AML-193 (cell line): ENCODE measurements at places on chromosomes 2 and 18.

- DNase-seq: peak; percentile 48
Observed at GRCh38 chr2:199739413-199740110, 111.4 kb downstream of the FTCDNL1 start.

DNA sequence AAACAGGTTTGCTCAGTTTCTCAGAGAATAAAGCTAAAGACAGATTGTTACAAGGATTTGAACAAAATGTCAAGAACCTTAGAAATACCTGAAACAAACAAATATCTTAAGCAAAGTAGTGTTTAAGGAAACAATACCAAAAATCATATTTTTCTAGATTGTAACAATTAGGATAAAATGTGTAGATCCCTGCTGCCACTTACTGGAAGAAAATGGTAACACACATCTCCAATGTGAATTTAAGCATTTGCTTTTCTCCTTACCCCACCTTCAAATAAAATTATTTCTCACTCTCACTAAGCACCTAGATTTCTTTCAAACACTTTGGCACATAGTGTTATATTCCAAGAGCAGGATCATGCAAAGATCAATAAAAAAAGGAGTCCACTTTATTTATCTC, 34.9 kb downstream of the SUCLG1 start:
- no peak for DNase-seq

GRCh38 chr2:119469661-119470297, 38.1 kb downstream of the TMEM37 start:
- no peak for DNase-seq

GRCh38 chr2:215460682-215461382, 25.0 kb upstream of the FN1 start:
- DNase-seq: no peak

DNA sequence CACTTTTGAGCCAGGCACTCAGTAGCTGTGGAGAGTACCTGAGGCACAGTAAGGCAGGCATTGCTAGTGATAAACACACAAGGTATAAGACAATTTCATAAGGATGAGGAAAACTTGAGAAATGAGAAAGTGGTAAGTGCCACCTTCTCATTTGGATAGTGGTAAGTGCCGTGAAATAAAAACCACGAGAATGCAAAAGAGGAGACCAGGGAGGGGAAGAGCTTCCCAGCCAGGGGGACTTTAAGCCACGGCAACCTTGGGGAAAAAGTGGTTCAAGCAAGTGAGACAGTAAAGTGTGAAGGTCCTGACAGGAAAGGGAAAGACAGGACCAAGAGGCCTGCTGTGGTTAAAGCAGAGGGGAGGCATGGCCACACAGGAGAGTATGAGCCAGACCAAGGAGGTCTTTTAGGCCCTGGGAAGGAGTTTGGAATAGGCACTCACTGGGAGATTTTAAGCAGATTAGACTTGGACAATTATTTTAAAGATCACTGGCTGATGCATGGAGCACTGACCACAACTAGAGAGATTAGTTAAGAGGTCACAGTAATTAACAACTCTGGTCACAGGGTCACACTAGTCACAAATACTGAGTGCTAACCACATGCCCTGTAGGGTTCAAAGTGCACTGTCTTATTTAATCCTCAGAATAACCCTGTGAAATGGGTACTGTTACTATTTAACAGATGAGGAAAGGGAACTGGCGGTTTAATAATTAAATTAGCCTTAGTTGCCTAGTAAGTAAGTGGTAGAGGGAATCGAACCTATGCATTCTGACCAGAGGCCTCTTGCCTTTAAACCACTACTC, 50.1 kb downstream of the THOC1 start:
- no peak for DNase-seq

- DNase-seq: no peak
Observed at GRCh38 chr2:238339814-238340213, 19.5 kb downstream of the TRAF3IP1 start.

DNA sequence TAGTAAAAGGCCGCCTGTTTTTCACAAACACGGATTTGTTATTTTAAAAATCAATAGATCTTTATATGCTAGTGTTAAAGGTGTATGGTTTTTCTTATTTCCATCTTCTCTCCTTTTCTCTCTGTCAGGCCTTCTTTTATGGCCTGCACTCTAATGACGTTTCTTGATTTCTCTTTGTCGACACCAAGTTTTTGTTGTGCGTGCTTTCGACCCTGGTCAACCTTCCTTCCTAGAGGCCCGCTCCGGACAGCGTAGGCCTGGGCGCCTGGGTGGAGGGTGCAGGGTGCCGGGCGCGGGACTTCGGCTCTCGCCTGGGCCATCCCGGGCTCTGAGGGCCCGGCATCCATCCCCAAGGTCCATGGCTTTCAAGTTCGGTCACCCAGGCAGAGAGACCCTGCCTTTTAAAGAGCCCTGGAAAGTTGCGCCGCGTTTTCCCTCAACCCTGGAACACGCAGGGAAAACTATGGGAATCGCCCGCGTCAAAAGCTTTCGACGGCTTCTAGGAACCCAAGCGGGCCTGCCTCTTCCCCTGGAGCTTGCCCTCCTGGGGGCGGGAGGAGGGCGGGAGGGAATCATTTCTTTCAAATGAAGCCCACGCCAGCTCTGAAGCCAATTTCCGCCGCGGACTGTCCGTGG, 4.1 kb upstream of the SATB2 start:
- DNase-seq: no peak

GRCh38 chr2:216871333-216871934, 11.6 kb upstream of the TNP1 start:
- DNase-seq: no peak

- no peak for DNase-seq
Observed at GRCh38 chr2:82155469-82155868, 1850.9 kb upstream of the LRRTM1 start.

- no peak for DNase-seq
Observed at GRCh38 chr2:202541137-202541536, 93.6 kb upstream of the FAM117B start.

GRCh38 chr2:144596073-144596871, 76.4 kb upstream of the ZEB2 start:
- DNase-seq: no peak

GRCh38 chr2:160582081-160582480, 88.5 kb upstream of the RBMS1 start:
- DNase-seq: no peak

DNA sequence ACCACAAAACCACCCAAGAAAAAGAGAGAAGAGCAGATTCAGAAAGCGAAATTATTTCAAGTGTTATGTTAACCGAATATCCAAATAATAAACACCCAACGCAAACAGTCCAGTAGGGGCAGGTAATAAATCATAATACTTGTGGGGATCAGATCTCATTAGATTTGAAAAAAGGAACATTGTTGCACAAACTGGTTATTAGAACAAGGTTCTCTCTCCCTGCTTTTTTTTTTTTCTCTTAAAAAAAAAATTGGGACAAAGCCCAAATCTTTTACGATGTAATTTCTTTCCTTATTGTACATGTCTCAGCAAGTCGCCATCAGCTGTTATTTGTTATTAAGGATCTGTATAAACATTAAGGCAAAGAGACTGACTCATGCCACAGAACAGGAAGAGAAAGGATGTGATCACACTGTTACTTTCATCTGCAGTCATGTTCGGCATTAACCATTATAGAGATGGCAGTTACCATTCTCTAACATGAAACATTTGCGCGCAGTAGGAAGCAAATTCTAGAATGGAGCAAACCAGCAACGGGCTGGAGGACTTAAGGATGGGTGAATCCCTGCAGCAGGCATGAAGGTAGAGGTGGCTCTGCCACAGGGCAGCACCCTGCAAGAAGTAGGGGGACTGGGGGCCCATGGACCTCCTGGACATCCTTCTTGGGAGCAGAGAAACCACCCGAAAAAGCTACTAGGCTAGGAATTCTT, 42.0 kb downstream of the EPHA4 start:
- no peak for DNase-seq

- no peak for DNase-seq
Observed at GRCh38 chr2:63834401-63834800, 7.3 kb upstream of the UGP2 start.

DNA sequence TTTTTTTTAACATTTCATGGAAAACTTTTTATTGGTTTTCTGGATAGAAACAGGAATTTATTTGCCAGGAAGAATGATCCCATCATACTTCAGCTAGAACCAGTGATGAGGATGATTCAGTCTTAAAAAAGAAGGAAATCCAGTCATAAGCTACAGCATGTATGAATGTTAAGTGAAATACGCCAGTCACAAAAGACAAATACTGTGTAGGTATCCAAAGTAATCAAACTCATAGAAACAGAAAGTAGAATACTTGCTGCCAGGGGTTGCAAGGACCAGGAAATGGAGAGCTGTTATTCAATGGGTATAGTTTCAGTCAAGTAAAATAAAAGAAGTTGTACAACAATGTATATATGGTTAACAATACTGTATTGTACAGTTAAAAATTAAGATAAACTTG, 21.3 kb downstream of the PSME4 start:
- DNase-seq: no peak

GRCh38 chr2:99651930-99652670, 162.3 kb upstream of the REV1 start:
- no peak for DNase-seq

GRCh38 chr2:206614811-206615210, 27.5 kb upstream of the FAM237A start:
- DNase-seq: no peak

- no peak for DNase-seq
Observed at GRCh38 chr18:69871363-69871762, 76.3 kb downstream of the CD226 start.

DNA sequence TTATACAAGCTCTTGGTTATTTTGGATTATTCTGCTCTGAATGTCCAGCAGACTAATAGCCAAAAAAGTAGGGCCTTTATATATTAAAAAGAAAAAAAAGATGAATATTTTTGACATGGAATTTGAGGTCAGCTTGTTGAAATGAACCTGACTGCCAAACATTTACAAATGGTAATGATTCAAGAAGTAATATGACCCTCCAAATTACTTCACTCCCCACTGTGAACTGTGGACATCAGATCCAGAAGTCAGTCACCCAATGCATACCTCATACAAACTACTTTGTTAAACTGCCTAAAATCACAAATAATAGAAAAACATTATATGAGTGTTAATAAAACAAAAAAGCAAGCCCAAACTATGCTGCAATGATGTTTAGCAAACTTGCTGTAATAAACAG, 10.0 kb downstream of the EPG5 start:
- no peak for DNase-seq

GRCh38 chr2:85215448-85216401, 82.5 kb downstream of the TCF7L1 start:
- no peak for DNase-seq

DNA sequence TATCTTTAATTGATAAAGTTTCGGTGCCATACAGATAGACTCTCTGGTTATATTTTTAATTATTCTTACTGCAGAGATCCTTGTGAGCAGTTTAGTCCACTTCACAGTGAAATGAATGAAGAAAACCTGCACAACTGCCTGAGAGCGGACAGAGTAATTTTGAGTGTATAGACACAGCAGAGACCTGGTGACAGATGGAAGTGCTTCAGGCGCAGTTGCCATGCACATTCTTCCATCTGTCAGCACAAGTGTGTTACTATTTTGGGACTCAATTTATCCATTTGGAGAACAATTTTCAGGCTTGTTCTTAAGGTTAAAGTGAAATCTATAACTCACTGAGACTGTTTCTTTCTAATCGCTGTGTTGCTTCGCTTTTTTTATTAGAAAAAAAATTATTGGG, 147.8 kb upstream of the SPHKAP start:
- no peak for DNase-seq

DNA sequence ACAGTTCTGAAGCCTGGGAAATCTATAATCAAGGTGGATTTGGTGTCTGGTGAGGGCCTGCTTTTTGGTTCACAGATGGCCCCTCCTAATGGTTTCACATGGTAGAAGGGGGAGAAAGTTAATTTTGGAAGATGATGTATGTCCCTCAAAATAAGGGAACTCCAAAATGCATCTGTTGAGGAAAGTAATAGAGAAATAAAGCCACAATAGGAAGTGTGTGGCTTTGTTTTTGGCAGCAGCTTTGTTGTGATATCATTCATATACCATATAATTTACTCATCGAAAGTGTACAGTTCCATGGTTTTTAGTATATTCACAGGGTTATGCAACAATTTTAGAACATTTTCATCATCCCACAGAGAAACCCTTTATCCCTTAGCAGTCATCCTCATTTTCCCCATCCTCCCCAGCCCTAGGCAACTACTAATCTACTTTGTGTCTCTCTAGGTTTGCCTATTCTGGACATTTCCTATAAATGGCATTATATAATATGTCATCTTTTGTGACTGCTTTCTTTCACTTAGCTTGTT, 274.0 kb upstream of the FAM98A start:
- DNase-seq: no peak

GRCh38 chr2:213101109-213101508, 50.3 kb downstream of the IKZF2 start:
- DNase-seq: no peak
